ENCODE measurements at places on chromosomes 12 and 14. TPM values are rescaled to one million over a fixed set of nuclear protein-coding genes. Genes with fewer than 3 reads are reported as not detected.

DNA sequence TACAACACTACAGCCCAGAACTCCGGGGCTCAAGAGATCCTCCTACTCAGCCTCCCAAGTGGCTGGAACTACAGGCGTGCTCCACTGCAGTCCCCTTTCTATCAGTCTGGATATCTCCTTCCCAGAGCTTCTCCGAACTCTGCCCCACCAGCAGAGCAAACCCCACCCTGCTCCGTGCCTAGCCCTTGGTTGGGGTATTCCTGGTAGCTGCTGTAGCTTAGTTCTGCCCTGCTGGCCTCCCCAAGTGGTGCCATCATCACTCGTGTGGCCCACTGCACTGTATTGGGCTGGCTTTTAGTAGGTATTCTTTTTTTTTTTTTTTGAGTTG is 9.5 kb downstream of the HSP90AA1 start:
- DNase-seq, result no peak

GRCh38 chr12:108047071-108047550 is 82.0 kb upstream of the WSCD2 start:
- no peak for DNase-seq

- no peak for DNase-seq
Measured at GRCh38 chr14:90114554-90114953, 52.8 kb downstream of the KCNK13 start.

GRCh38 chr14:27392153-27392552 is 794.3 kb upstream of the NOVA1 start:
- DNase-seq, result no peak

DNA sequence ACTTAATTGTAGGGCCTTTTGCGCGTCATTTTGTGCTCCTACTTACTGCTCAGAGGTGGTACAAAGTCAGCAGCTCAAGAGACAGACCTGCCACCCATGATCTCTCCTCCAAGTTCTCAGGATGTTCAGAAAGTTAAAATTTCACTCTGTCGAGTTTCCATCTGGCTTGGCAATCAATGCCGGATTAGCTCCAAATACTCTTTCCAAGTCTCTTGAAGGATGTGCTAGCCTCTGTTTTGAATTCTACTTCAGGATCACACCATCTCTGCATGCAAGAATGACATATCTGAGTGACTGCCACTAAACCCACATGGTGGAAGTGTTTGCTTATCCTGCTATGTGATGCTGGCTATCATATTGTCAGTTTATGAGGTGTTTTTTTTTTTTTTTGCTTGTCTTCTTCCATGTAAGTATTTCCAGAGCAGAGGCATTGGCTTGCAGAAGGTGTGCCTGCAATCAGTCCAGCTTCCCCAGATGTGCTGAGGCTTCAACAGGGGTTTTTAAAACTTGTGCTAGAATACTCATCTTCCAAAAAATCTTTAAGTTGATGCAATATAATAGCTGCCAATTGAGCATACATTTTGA is 125.6 kb downstream of the RGS6 start:
- DNase-seq, result no peak

DNA sequence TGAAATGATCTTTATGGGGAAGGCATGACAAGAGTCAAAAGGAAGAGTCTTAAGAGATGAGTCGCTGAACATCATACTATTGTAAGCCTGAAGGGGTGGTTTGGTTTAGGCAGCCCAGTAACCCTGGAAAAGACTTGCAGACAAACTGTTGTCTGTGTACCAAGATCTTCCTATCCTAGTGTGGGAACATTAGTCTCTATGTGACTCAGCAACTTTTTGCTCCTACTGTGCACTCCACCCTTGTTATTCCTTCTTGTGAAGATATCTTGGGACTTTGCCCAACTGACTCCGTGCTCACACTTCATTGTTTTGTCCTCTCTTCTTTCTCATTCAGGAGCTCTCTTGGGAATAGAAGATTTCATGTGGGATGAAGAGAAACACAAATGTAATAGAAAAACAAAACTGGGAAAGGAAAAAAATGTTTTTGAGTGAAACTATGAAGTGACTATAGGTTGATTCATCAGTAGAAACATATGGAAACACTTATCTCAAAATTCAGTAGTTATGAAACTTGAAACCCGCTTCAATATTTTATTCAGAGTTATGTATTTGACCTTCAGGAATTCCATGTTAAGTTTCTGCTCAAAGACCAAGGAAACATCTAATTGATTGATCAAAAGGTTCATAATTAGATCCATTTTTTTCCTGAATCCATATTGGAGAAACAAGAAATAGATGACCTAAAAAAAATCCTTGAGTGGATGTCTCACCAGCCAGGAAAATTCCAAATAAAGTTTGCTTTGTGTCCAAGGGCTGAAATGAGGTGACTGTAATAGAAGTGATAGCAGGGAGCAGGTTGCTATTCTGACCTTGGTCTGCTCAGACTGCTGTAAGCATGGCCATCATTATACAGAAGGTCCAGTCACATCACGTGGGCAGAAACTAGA is 67.2 kb downstream of the BTG1 start:
- no peak for DNase-seq

GRCh38 chr14:65926935-65927700 is 514.6 kb downstream of the FUT8 start:
- DNase-seq, result no peak

DNA sequence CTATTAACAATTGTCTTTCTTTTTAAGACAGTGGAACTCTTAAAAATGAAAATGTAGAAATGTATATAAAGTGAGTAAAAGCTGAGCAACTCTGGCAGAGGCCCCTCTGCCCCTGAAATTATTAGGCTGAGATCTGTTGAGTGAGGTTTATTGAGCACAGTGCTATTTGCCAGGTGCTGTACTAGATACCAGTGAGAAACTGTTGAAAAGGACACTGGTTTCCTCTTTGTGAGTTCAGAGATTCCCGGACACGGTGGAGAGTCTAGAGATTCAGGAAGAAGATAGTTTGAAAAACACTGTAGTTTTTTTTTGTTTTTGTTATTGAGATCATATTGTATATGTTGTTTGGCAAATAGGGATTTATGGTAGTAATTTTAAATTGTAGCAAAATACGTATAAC is 11.2 kb downstream of the ACVR1B start:
- no peak for DNase-seq

DNA sequence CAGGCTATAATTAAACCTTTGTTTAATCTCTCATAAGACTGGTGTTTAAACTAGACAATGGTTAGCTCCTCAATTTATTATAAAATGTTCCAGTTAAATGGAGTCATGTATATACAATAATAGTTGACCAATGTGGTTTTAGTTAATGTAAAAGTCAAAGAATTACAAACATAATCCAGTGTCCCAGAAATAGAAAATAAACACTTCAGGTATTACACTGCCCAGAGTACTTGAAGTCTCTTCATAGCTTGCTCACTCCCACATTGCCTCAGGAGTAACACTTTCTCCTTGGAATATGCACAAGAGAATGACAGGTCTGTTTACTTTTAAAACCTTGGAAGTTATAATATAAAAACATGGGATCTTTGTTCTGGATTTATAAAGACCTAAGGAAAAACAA is 60.5 kb downstream of the SLC38A1 start:
- no peak for DNase-seq

- no peak for DNase-seq
Measured at GRCh38 chr12:96213869-96214268, 19.7 kb downstream of the ELK3 start.

GRCh38 chr12:57517187-57517586 is 3.1 kb downstream of the DDIT3 start:
- DNase-seq, result no peak

DNA sequence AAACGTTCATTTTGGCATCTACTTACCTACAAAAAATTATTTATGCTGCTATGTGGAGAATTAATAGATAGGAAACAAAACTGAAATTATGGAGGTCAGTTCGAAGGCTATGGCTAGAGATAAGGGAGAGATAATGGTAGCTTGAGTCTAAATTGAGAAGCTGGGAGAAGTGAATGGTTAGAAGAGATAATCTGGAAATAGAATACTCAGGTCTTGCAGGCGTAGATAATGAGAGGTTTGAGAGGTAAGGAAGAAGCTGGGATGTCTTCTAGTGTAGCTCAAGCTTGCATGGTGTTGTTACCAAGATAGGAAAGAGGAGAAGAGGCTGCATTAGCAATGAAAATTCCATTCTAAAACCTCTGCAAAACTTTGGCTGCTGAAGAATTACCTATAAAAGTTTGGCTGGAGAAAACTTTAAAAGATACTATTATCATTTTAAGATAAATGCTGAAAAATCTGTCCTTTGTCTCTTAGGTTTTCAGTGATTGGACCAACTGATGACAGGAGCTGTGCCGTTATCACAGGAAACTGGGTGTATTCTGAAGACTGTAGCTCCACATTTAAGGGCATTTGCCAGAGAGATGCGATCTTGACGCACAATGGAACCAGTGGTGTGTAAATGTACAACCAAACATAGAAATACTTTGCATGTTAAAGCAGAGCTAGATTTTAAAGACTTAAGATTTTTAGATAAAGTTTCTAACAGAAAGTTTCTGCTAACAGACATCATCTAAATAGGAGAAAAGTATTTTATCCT is 14.1 kb downstream of the KLRF2 start:
- DNase-seq, result no peak

GRCh38 chr12:51820526-51821439 is 27.7 kb downstream of the FIGNL2 start:
- DNase-seq, result peak; percentile 56

GRCh38 chr14:22737052-22737451 is 29.4 kb upstream of the OXA1L start:
- no peak for DNase-seq

- no peak for DNase-seq
Measured at GRCh38 chr14:103316721-103317121, 17.3 kb upstream of the EIF5 start.

GRCh38 chr12:129704232-129704830 is 199.5 kb downstream of the TMEM132D start:
- no peak for DNase-seq

DNA sequence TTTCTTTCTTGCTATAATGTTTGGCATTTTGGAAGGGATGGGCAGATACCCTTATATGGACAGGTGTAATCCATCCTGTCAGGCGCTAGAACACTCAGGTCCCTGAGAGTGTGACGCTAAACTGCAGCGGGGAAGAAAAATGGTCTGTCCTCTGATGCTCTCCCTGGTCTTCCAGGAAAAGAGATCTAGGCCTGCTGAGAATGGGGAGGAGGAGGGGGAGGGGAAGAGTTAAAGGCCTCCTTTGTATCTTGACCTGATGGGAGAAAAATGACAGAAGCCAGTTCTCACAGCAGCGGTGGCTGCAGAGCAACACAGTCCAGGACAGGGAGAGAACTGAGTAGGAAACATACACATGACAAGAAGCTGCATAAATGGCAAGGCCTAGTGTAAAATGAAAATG is 61.1 kb downstream of the RPS6KA5 start:
- DNase-seq, result no peak

DNA sequence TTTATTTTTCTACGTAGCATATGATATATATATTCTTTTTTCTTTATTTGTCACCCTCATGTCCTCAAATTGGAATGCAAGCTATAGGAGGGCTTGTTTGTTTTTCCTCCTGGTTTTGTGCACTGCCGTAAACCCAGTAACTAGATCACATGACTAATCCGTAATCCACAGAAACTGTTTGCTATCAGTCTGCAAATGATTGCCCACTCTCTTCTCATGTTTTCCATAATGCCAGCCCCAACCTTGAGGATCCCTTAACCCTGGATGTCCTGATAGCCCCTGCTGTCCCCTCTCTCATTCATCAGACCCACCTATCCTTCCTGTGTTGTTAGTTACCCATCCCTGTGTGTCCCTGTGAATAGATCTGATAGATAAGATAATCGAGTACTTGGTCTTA is 94.0 kb downstream of the TSPAN9 start:
- no peak for DNase-seq

DNA sequence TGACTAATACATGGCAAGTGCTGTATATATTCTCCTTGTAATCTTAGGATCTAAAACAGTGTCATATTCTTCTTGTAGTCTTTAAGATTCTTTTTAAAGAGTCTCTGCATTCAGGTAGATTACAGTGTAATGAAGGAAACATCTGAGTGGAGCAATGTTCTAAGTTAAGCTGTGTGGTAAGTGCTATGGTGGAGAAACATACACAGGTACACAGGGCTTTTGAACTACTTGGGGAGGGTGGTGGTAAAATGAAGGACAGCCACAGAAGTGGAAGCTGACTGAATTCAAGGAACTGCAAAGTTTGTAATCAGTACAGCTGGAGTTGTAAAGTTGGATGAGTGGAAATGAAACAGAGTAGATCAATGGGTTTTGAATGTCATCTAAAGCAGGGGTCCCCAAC is 27.8 kb downstream of the ACSS3 start:
- DNase-seq, result no peak

GRCh38 chr12:65952737-65953209 is 128.5 kb downstream of the HMGA2 start:
- no peak for DNase-seq

DNA sequence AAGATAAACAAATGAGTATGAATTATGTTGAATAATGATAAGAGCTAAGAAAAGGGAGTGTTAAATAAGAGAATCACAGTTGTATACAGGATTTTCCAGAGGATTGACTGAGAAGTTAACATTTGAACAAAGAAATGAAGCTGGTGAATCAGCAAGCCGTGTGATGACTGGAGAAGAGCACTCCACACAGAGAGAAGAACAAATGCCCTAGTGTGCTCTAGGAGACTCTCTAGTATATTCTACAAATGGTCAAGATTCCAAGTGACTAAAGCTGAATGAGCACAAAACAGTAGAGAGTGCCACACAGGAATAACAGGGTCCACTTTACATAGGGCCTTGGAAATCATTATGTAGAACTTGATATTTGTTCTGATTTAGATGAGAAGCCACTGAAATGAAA is 587.1 kb upstream of the ATXN7L3B start:
- DNase-seq, result no peak

- peak; percentile 14 for DNase-seq
Measured at GRCh38 chr14:101288436-101289229, 272.7 kb upstream of the DIO3 start.

DNA sequence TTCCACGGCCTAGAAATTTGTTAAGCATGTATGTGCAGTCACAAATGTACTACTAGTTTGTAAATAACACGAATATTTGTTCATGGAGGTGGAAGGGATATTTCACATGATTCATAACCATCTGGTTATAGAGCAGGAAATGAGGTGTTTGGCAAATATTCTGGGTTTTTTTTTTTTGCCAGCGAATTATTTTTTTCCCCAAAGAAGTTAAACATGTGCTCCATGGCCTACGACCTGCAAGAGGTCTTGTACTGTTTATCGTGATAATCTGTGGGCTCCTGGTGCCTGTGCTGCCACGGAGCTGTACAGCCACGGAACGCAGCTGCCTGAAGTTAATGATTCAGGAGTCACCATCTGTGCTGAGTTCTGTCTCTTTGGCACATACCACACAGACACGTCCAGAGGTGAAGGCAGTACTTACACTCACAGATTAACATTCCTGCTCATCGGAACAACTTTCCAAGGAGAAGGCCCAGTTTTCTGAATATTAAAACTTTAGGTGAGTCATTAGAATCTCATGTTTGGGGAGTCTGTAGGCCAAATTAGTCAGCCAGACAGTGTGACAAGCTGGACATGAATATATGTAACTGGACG is 156.3 kb downstream of the TMX1 start:
- no peak for DNase-seq

GRCh38 chr14:40346275-40346674 is 914.0 kb upstream of the FBXO33 start:
- no peak for DNase-seq

Gene FAM186B
- 1.00 TPM for polyA plus RNA-seq

Gene GMFB
- 102 TPM for polyA plus RNA-seq

Gene KCNA5
- 2.1 TPM for polyA plus RNA-seq

Gene PRB2
- polyA plus RNA-seq, result not detected

Gene KRT81
- not detected for polyA plus RNA-seq

Gene ACADS
- polyA plus RNA-seq, result 28.6 TPM

Gene NEUROD4
- polyA plus RNA-seq, result not detected

Gene GPR84
- polyA plus RNA-seq, result 0.17 TPM

Gene PLEKHD1
- 5.6 TPM for polyA plus RNA-seq

Gene IKZF4
- 18.0 TPM for polyA plus RNA-seq

Gene SLC35F4
- 3.3 TPM for polyA plus RNA-seq

Measured in right renal pelvis (tissue), 4 donors.